ENCODE measurements at places on chromosomes 5 and 9.

DNA sequence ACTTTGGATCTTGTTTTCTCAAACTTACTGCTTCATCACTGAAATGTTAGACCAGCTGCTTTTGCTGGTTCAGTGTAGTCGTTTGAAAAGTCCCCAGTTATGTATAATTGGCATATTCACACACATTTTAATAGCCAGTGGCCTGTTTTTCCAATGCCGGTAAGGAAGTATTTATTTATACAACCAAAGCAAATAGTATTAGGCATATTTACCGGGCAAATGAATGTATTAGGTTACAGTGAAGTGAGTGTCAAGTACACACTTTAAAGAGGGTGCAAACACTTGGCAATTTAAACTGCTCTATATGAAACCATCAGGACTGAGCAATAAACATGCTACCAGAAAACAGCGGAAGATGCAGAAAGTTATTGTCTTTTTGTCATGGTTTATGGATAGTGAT is 242.9 kb downstream of the MCTP1 start:
- no peak for DNase-seq

GRCh38 chr9:109787735-109788134 is 7.7 kb downstream of the PALM2AKAP2 start:
- no peak for DNase-seq

DNA sequence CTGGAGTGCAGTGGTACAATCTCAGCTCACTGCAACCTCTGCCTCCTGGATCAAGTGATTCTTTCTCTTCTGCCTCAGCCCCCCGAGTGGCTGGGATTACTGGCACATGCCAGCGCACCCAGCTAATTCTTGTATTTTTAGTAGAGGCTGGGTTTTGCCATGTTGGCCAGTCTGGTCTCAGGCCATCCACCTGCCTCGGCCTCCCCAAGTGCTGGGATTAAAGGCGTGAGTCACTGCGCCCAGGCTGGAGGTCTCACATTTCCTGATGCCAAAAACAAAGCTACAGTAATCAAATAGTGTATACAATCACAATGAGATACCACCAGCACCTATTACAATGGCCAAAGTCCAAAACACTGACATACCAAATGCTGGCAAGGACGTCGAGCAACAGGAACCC is 51.1 kb downstream of the TTLL11 start:
- no peak for DNase-seq

- DNase-seq = no peak
Observed at GRCh38 chr5:127290946-127291693, 524 bp downstream of the MEGF10 start.

DNA sequence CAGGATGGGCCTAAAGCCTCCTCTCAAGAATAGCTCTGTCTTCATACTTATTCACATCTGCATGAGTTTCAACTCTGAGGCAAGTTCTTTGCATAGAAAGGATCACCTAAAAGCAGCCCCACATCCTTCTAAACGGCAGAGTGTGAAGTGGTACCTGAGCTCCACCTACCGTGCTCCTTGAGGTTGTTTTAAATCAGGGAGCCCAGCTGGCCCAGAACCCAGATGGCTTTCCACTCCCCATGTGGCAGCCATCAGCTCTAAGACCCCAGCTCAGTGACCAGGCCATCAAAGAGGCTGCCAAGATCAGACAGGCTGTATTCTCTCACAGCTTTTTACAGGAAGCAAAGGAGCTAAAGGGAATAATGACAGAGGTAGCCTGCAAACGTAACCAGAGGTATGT is 299.3 kb downstream of the RASEF start:
- no peak for DNase-seq

GRCh38 chr9:107637421-107638420 is 148.2 kb upstream of the KLF4 start:
- peak; percentile 77 for DNase-seq

DNA sequence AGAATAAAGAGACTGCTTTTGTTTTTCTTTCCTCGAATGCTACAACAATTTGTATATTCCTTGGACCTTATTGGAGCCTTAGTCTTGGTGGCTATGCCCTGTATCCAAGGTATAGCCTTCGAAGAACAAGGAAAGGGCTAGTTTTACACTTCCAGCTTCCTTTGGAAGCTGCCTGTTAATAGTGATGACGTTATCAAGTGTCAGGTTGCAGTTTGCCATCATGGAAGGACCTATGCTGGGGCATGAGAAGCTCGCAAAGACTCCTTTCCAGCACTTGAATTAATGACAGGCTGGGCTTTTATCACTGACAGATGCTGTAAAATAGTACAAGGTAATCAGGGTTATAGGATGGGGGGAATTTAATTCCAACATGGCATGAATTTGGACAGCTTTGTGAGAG is 157.9 kb downstream of the KDM4C start:
- no peak for DNase-seq

DNA sequence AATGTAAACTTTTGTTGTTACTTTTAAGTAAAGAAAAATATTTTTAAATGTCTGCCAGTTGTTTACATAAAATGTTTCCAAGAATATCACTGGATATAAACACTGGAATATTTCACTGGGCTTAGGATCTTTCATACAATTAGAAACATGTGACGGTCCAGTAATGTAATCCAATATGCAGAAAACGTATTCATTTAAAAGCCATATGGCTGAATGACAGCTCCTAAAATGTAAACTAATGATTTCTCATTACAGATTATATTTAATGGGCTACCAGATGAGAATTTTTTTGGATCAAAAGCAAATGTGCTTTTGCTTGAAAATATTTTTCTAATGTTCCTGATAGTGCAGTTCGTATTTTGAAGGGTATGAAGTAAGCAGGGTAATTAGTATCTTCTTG is 124.3 kb downstream of the TTC39B start:
- no peak for DNase-seq

DNA sequence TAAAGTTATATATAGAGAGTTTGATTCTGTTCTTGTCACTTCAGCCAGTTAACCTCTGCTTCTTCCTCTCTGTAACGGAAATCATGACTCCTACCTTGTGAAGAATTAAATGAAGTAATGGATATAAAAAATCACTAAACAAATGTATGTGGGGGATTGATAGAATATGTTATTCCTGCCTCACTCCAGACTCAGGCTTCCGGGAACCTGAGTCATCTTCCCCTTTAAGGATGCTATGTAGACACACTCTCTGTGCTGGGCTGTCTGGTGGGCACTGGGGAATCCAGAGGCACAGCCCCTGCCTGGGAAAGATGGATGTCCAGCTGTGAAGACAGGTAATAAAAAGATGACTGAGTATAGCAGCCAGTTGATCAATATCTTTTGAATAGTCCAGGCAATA is 77.4 kb downstream of the ZNF618 start:
- no peak for DNase-seq

DNA sequence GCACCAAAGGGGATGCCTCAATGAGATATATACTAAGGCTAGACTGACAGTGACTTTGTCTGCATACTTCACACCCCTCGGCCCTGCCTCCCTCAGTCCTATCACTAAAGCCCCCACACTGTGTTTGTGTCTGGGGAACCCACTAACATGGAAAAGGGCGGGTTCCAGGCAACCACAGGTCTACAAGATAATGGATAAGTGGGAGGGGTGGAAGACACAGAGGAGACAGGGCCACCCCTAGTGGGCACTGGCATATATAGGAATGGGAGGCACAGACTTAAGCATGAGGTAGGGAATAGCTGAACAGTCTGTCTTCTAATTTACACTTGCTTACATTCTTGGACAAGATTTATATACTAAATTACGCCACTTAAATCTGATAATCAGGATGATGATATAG is 74.0 kb downstream of the SLIT3 start:
- DNase-seq = no peak

- DNase-seq = no peak
Observed at GRCh38 chr5:114411380-114411931, 49.6 kb downstream of the KCNN2 start.

DNA sequence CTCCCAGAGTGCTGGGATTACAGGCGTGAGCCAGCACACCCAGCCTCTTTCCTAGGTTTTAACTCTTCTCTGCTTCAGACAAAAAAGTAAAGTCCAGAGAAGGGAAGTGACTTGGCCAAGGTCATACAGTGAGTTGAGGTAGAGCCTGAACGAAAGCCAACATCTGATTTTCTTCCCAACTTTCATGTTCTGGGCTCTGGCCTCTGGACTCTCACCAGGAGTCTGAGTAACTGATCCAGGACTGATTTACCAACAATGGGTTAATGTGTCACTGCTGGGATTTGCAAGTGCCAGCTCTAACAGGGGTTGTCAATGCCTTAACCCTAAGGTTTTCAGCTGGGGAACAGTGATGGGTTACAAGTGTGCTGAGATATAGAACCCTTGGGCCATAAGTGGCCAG is 32.2 kb upstream of the LARP1 start:
- DNase-seq = no peak

DNA sequence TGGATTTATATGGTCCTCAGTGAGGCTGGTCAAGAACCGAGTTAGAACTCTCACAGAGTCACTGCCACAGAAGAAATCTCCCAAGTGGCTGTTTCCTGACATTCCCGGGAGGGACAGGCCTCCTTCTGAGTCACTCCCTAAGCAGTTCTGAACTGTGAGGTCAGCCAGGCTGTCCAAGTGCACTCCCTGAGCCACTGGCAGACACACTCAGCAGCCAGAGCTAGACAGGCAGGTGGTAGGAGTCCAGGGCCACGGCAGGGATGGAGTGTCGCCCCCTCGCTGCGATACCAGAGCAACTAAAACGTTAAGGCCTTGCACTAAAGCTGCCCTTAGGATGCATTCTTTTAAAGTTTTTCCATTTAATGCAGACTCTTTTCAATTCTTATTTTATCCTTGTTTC is 3.4 kb downstream of the IL4 start:
- no peak for DNase-seq

GRCh38 chr5:124285071-124285470 is 461.4 kb downstream of the ZNF608 start:
- DNase-seq = no peak

DNA sequence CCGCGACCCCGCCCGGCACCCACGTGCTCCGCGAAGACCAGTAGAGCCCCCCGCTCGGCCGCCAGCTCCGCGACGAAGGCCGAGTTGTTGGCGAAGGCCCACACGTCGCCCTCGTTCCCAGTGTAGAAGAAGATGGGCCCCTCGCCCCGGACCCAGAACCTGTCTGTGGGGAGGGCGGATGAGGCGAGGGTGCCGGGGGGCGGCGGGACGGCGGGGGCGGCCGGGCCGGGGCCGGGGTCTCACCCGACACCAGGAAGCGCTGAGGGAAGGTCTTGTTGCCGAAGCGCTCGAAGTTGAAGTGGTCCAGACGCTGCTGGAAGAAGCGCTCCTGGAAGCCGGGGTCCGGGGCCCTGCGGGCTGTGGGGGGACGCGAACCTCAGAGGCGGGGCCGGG is 317 bp downstream of the DPP7 start:
- DNase-seq = no peak

DNA sequence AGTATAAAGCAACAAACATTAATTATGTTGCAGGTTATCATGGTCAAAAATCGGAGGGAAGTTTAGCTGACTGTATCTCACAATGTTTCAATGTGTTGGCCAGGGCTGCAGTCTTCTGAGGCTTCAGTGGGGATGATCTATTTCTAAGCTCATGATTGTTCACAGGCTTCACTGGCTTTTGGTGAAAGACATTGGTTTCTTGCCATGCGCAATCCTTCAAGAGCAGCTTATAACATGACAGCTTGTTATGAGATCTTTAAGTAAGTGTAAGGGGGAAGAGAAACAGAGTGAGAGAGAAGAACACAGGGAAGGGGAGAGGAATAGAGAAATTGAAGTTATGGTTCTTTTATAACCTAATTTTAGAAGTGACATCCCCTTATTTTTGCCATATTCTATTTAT is 385.9 kb upstream of the CHD1 start:
- no peak for DNase-seq

DNA sequence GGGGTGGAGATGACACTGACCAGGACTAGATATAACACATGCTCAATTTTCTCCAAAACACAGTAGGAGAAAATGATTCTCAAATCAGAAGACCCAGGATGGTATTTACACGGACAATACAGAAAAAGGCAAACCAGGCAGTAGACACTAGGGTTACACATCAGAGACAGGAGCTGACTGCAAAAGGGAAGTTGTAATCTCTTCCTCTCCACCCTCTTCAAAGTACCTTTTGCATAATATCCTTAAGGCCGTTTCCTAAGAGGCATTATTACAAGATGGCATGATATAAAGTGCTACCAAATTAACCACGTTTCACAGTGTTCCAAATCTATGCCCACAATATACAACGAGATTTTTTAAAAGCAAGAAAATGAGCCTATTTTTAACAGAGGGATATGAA is 39.2 kb downstream of the YIPF5 start:
- no peak for DNase-seq

GRCh38 chr9:97560154-97560553 is 58.7 kb downstream of the TMOD1 start:
- DNase-seq = no peak

GRCh38 chr9:132241483-132241839 is 79.6 kb downstream of the NTNG2 start:
- no peak for DNase-seq

- DNase-seq = no peak
Observed at GRCh38 chr5:17898766-17899165, 264.5 kb downstream of the TAF11L14 start.

DNA sequence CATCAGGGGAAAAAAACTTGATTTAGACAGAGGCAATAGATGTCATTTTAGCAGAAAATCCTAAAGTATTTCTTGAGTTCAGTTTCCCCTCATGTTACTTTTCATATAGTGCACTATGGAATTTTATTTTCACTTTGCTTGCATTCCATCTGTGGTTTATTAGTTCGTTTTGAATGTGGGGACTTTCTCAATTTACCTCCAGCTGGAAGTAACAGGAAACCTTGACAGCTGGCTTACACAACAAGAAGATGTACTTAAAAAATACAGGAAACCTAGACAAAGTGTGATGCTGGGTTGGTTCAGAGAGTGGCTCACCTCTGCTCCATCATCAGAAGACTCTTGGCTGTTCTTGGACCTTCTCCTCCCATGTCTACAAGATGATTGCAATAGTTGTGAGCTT is 567.0 kb downstream of the CETN3 start:
- no peak for DNase-seq

DNA sequence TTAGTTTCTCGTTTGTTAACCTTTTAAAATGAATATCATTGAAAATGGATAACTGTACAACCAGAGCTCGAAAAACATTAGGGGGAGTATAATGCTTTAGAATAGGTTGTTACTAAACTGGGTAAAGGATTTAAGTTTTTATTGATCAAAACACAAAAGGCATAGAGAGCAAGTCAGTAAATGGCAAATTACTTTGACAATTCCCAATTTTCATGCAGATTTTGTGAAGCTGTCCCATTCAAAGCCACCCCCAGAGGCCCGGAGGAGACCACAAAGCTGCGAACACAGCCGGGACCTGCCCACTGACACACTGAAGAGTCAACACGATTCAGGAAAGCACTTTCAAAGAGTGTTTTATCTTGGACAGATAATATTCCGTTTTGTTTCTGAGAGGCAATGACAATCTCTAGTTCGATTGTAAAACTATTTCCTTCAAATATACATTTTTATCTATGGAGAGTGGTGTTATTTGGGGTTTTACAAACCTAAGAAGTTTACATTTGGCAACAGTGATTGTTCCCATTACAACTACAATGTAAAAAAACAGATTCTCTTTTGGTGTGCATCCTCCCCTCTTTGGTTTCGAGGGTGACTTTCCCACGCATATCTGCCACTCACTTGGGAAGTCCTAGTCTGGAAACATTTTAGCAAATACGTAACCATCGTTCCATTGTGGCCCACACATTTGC is 182.6 kb upstream of the TBCA start:
- DNase-seq = no peak
